ENCODE measurements at places on chromosomes 3 and 15.

DNA sequence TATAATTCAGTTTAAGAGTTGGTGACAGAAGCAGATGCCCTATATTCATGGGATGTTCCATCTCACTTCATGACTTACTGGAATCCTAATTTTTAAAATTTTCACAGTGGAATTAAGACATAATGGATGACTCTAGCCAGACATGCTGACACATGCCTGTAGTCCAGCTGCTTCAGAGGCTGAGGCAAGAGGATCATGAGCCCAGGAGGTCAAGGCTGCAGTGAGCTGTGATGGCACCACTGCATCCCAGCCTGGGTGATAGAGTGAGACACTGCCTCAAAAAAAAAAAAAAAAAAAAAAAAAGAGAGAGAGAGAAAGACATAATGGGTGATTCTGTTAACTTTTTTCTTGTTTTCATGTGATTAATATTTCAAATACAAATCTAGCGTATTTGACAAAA, 123.6 kb downstream of the KLHL25 start:
- no peak for DNase-seq

- no peak for DNase-seq
These were observed 114.1 kb downstream of the DCLK3 start for GRCh38 chr3:36650271-36650671.

DNA sequence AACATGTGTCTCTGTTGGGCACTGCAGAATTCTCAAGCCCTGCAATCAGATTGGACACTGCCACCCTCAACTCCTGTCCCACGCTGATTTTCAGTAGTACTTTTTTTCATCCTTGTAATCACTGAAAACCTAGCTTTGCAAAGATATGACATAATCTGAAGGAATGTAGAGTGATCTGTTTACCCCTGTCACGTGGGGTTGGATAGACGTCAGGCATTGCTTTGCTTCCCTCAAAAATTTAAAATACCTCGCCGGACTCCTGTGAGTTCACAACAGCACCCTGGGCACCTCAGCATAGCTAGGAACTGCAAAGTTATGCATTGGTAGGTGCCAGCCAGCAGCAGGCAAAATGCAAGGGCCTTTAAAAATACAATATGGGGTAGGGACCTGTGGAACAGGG, 71.1 kb upstream of the OXTR start:
- no peak for DNase-seq

- no peak for DNase-seq
These were observed 6.4 kb downstream of the ITGA11 start for GRCh38 chr15:68425428-68426060.

DNA sequence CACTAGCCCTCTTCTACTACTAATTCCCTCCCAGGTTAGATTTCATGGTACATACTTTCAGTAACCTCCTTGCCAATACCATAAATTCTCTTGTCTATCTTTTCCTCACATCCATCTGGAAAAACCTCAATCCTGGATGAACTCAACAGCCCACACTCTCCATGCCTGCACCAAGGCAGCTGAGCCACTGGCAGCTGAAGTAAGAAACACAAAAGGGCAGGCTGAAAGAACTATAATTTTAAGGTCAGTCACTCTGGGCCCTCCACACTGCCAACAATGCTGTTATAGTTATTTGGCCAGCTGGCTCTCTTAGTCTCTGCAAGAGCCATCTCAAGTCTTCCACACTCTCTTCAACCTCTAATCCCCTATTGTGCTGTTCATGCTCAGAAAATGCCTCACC, 15.1 kb upstream of the TIPARP start:
- no peak for DNase-seq

DNA sequence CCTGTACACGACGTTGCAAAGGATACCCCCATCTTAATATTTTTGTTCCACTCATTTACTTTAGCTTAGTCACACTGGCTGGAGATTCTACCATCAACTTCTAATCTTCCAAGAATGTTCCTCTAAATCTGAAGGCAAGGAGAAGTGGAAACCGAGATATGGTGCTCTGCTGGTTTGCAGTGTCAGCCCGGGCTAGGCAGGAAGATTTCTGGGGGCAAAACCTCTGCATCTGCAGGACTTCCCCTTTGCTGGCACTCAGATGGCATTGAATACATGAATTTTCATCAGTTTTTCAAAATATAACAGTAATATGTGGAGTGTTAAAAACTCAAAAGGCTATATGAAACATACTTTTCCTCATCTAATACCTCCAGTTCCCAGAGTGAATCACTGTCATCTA, 240.4 kb downstream of the RPLP1 start:
- no peak for DNase-seq

DNA sequence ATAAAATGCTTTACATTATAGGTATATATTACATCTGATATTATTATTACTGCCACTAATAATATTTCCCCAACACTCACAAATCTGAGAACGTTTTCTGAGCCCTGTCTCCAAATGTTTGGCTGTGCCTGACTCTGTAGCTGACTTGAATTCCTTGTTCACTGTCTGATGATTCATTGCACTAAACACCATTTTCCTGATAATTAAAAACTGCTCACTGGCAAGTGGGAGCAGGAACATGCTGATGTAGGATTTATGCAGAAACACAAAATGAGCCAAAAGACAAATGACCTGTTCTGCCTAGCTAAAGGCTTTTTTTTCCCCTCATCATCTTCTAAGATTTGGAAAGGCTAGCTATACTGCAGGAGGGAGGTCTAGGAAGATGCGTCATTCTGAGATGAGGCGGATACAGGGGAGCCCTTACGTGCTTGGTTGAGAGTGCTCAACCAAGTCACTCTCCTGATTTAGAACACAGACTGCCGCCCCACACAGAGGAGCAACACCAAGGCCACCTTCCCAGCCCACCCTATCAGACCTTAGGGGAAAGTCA, 380.7 kb downstream of the EPHB1 start:
- DNase-seq, result no peak

DNA sequence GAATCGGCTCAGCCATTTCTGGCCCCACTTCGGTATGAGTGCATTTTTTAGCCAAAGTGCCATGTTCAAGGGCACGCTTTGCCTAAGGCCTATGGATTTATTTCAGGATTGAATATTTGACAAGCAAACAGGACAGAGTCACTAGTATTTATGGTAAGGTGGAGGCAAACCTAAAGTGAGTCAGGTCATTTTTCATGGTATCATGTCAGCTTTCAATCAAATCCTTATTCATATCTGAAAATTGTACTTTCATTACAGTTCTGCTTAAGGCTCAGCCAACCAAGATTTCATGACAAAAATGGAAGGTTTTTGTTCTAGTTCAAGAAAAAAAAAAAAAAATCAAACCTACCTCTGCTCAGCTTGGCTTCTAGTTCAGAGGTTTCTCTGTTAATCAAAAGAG, 30.5 kb upstream of the ICE2 start:
- no peak for DNase-seq

DNA sequence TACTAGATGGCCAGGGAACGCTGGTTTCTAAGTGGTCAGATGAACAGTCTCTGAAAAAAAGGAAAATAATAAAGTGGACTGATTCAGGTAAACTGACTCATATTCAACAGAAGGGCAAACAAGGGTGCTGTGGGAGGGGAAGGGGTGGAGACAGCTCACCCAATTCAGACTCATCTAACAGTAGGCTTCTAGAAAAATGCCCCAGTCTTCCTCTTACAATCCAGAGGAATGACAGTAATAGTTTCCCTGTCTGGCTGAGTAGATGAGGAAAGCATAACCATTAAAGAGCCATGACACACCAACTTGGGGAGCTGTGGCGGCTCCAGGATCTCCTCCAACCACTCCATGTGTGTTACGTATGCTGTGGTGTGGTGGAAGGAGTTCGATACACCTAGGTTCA, 231.4 kb upstream of the UMPS start:
- no peak for DNase-seq

- DNase-seq, result no peak
These were observed 74.3 kb downstream of the DGKG start for GRCh38 chr3:186287711-186288110.

DNA sequence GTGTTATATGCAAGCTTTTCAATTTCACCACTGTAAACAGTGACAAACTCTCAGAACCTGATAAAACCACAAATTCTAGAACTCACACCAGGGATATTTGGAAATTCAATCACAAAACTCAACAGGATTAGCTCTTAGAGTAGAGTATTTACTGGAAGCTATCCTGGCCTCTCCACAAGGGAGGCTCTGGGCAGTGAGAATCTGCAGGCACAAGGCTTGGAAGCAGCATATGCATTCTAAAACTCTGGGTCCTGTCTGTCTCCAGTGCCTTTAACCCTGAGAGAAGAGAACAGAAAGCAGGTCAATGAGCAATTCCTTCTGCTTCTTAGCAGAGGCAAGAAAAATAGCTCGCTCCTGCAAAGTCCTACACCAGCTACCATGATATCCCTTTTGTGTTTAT, 23.4 kb downstream of the PLSCR4 start:
- no peak for DNase-seq

GRCh38 chr3:139328356-139328755, 15.5 kb upstream of the MRPS22 start:
- no peak for DNase-seq

DNA sequence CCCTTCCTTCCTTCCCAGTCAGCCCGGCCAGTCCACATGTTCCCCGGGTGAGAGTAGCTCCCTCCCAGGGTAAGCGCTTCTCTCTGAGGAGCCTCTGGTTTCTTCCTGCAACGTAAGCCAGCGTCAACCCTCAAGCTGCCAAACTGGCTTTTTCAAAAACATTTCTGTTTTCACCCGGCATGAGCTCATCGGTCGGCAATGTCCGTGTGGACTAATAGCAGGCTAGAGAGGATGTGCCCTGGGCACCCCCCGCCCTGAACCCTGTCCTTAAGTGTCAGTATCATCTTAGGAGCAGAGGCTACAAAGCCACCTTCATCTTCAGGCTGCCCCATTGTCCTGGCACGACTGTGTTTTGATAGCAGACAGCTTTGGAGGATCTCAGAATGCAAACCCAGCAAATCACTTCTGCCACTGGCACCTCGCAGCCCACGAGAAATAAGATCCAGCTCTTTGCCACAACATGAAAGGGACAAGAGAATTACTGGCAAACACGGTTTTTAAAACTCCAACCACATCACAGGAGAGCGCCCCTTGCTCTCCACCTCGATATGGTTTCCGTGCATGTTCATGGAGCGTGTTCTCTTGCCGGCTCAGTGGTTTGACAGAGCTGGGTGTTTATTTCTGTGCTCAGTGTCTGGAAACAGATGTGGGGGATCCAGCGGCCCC, 9.9 kb downstream of the ALDH1A3 start:
- no peak for DNase-seq

DNA sequence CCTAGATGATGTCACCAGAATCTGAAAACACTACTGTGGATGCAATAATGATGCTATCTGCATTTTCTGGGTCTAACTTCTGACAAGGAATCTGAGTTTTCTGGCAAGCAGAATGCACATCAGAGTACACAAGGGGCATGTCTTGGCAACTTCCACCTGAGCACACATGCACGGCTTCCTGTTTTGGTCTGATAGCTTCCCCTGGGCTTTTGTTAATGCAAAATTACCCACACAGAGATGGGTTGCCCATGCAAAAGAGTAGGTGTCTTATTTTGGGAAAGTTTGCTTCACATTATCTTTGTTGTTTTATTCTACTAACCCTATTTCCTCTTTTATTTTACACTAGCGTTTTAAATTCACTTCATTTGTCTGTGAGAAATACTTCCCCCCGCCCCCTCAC, 74.2 kb upstream of the SATB1 start:
- no peak for DNase-seq
